M059J (cell line): ENCODE measurements at places on chromosomes 16 and 17. TPM values are rescaled to one million over a fixed set of nuclear protein-coding genes. Genes with fewer than 3 reads are reported as not detected.

Gene UNK
- 23.2 and 26.7 TPM in 2 replicates for total RNA-seq

Gene KRTAP4-6
- not detected in 2 replicates for total RNA-seq

Gene FOXF1
- 11.1 and 21.2 TPM in 2 replicates for total RNA-seq

Gene KRT31
- not detected in 2 replicates for total RNA-seq

Gene ABCC12
- 0.02 TPM in 1 of 2 replicates, not detected in the other for total RNA-seq

Gene TBC1D3H
- not detected in 2 replicates for total RNA-seq

DNA sequence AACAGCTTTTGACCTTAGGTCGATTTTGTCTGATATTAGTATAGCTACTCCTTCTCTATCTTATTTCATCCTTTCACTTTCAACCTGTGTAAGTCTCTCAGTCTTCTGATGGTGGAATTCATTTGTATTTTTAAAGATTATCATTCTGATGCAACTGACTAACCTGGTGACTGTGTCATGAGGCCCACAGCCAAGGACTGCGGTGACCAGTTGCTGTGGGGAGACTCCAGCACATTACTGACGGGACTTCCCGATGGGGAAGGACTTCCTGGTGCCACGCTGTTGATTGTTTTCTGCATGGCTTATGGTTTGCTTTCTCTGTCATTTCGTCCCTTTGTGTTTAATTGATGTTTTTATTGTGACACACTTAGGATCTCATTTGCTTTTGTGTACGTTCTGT lies 34.2 kb downstream of the RMI2 start:
- DNase-seq = peak; percentile 88

DNA sequence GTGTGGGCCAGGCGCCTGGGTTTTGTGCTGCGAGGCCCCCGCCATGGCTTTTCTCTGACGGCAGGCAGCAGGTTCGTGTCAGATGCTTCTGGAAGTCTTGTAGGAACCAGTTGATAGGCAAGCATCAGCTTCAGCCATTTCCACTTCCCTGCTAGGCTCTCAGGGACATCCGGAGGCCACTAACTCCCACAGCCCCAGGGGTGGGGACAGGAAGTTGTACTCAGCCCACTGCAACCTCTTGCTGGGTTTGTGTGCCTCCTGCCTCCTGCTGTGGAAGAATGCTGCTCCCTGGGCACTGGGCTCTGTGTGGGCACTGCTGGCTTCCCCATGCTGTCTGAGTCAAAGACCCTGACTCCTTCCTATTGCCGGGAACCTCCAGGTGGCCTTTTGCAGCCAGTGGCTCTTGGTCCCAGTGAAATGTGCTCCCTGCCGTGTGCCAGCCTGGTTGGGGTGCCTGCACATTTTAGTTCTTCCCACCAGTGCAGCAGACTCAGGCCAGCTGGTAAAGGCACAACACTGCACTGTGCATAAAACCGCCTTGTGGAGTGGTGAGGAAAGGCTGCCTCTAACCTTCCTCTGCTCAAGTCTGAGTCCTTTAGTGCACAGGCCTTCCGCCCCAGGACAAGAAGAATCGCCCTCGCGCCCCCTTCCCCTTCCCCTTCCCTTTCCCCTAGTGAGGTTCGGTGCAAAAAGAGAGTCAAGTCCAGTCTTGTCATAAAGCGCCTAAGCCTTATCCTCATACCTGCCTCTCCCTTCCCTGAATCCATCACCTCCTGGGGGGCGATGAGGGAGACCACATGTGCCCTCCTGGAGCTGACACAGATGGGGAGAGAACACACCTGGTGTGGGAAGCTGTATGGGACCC lies 16.6 kb downstream of the LDHD start:
- peak; percentile 25 for DNase-seq

- no peak for DNase-seq
Observed at GRCh38 chr16:26614237-26614841, 452.4 kb upstream of the C16orf82 start.
